NCI-H345 (cell line): ENCODE measurements at places on chromosomes 6 and 20.

DNA sequence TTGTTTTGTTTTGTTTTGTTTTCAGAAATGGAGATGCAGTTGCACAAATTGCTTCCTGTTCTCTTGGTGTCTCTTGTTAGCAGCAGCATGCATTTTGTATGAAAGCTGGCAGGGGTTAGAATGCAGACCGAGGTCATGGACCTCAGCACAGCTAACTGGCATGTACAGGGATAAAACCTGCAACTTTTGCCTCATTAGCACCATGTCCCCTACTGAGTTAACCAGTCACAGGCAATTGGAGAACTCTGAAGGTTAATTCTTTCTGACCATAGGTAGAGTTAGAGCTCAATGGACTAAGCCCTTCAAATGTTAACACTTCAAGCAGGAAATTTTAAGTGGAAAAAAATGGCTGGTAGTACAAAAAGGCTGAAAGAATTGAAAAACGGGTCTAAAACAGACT, 377.1 kb downstream of the ADGRB3 start:
- no peak for DNase-seq

- no peak for DNase-seq
Measured at GRCh38 chr20:22577515-22578220, 6.7 kb downstream of the FOXA2 start.

DNA sequence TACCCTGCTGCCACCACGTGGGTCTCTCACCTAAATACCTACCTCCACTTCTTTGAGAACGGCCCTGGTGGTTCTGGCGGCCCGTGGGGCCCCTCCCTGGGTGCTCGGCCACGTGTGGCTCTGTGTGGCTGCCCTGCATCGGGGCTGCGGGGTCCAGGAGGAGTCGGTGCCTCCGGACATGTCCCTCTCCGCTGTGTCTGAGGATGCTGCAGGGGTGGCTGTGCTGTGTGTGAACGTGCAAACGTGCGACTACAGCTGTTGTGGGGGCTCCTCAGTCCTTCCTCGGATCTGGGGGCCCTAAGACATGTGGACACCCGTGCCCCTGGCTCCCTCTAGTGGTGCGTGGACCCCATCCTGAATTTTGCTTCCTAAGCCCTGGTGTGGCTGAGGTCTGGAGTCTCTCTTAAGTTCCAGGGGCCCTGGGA, 691.8 kb downstream of the QKI start:
- no peak for DNase-seq

DNA sequence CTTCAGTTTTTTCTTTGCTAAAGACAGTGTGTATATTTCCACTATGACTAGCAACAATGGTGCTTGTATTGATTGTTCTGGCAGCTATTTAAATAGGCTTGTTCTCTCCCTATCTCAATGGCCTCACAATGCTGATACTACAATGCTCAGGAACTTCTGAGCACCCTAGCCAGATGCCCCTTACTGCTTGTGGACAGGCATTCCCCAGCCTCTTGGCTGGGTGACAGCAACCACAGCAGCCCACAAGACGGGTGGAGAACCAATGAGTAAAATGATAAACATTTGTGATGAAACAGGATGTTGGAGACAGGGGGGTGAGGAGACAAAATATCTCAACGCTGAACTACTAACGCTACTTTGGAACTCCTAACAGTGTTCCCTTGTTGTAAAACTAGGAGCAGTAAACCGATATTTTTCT, 42.3 kb downstream of the HIVEP2 start:
- peak; percentile 42 for DNase-seq

GRCh38 chr6:157811476-157812173, 11.4 kb upstream of the SNX9 start:
- no peak for DNase-seq

DNA sequence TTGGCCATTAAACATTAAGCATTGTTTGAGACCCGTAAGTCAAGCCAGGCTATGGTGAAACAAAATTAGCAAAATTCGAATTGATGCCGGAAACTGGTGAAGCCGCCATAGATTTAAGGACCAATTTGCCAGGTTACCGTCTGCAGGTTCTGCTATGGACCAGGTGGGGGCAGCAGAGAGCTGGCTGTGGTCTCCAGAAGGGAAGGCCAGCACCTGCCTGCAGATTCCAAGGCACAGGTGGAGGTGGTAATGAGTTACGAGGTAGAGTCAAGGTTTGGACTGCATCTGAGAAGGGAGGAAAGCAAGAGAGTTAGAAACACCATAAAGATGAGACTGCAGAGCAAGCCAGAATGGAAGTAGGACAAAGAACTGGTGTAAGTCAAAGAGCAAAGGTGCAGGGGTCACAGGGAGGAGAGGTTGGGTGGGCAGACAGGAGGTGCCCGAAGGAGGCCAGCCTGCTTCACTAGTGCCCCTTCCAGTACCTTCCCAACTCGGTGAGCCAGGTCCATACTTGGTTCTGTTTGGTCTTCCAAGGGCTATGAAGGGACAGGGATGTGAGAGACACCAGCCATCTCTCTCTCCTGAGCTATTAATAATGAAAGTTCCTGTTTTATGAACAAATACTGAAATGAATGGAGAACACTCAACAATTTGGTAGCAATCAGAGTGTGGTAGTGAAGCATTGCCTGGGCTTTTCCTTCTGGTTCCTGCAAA, 131.6 kb upstream of the ESR1 start:
- DNase-seq: no peak

DNA sequence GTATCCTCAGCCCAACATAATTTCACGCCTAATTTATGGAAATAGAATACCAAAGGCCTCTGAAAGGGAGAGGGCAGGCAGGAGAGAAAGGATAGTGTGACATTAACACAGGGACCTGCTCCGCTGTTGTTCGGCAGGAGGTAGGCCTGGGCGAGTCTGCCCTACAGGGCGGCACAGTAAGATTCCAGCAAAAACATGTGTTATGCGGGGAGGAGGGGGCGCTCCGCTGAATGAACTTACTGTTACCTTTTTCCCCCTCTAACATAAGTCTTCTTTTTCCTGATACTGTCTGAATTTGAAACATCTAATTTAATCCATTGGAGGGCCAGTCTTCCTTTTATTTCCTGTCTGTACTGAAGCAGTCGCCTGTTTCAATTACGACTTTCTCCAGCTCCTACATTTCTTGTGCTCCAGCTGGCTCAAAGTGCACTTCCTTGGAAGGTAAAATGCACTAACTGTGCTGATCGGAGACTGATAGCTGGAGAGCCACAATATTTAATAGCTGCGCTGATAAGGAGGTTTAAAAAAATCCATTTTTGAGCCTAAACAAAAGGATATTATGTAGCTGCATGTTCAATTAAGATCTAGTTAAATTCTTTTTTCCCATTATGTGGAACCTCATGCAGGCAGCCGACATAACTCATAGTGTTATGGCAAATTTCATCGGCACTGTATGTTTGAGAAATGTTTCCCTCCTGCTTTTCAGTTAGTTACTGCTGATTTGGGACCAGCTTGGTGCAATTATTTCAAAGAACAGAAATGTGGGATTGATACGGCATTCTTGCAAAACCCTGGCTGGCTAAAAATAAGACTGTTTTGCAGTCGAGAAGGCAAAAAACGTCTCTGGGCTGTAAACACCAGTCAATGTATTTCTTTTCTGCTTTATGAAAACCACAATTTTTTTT, 193.0 kb downstream of the FOXC1 start:
- no peak for DNase-seq

- no peak for DNase-seq
Measured at GRCh38 chr6:129605967-129606366, 104.0 kb downstream of the ARHGAP18 start.

DNA sequence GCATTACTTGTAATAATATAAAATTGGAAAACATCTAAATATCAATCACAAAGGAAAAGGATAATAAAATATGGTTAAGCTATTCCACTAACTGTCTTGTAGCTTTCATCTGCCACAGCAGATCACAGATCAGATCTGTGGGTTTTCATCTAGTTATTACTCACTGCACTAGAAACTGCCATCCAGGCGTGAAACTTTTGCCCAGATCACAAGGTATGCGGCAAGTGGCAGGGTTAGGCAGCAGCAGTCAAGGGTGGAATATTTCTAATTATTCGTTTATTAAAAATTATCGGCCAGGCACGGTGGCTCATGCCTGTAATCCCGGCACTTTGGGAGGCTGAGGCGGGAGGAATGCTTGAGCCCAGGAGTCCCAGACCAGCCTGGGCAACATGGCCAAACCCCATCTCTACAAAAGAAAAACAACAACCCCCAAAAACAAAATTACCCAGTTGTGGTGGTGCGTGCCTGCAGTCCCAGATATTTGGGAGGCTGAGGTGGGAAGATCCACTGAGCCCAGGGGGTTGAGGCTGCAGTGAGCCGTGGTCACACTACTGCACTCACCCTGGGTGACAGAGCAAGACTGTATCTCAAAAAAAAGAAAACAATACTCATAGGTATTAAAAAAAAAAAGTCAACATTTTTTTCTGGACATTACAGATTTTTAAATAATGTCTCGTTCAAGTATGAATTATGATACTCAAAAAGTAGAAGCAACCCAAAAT, 32.1 kb downstream of the BEND3 start:
- DNase-seq: no peak

DNA sequence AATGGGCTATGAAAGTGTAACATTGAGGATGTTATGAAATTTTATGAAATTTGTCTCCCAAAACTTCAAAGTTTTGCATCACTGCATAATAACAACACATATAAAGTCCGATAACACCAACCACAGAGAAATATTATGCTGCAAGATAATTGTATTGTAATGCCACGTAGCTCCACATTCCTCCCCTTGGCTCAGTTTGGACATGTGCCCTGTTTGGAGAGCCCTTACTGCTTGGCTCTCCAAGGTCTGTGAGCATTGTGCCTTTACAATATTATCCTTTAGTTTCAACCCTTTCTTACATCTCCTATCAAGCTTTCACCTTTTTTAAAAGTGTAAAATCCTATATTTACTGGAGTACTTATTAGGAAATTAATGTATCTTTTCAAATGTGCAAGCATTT, 10.8 kb downstream of the HBS1L start:
- DNase-seq: no peak

DNA sequence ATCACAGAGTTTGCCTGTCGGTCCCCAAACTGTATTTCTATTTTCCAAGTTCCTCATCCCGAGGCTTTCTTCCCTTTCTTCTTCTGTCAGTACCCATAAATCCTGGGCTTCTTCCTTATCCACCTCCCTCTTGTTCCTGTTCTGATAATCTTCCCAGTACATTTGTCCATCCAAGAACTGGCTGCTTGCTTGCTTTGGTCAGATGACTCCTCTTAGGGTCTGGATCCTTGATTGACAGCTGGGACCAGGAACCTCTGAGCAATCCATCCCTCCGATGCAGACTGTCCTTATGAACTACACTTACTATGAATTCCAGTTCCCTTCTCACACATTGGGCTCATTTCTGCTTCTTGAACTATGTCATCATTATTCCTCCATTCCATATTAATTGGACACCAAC, 275.3 kb upstream of the CITED2 start:
- no peak for DNase-seq

DNA sequence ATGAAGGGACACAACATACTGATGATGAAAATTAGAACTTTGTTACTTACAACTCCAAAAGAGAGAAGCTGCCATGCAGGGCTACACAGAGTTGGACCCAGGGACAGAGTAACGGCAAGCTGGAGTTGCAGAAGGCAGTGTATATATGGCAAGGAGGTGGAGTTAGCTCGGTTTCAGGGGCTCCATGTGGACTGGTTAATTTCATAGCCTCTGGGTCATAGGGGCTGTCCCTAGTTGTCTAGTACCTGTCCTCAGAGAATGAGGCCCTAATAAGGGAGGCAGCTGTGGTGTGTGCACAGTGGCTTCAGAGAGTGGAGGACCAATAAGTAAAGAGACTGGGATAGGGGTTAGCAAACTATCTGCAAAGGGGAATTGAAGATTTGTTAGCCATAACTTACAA, 7.9 kb upstream of the ZSCAN12 start:
- DNase-seq: no peak

- DNase-seq: no peak
Measured at GRCh38 chr20:15890407-15890982, 682.8 kb downstream of the KIF16B start.

DNA sequence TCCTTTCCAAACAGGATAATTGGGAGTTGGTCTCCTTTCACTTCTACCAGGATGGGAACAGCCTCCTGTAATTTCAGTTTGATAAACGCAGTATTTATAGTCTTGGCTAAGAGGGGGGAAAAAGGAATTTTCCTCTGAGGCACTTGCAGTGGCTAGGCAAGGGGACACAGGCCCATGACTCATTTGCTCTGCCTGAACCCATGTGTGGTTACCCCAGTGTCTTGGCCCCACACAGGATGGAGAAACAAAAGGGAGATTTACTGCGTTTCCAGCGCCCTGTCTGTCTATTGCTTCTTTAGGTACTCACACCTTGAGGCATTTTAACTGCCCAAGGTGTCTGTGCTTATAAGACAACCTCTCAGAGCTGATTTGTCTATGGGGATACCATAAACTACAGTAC, 74.8 kb upstream of the NEDD9 start:
- DNase-seq: no peak

- DNase-seq: no peak
Measured at GRCh38 chr6:79280756-79281155, 46.3 kb upstream of the HMGN3 start.

DNA sequence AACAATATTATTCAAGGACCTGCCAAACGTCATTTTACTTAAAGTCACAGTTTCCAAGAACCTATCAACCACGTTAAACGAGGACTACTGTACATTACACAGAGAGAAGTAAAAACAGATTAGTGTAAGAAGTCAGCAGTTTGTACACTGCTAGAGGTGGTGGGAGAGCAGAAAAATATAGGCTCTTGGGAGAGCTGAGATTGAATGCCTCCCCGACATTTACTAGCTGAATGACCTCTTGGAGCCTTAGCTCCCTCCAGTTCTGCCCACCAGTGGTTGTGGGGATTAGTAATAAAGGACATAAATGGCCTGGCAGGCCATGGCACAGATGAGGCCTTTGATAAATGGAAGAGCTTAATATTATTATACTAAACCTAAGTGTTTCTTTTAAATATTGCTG, 161.4 kb downstream of the UBE3D start:
- DNase-seq: no peak

DNA sequence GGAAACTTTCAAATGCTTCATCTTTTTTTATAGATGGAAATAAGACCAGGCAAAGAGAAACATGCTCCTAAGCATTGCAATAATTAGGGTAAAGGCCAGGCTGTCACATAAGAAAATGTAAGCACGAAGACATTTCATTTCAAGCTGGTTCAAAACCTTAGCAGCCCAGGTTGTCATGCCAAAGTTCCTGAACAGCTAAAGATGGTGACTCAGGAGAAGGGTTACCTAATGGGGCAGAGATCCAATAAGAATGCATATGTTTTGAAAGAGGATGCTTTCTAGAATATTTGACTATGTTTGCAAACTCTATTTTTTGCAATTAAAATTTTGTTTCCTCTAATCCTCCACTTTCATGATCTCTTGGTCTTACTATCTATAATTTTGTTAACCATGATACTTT, 65.6 kb upstream of the PHACTR2 start:
- DNase-seq: no peak

GRCh38 chr20:44034451-44034850, 119.8 kb downstream of the TOX2 start:
- DNase-seq: no peak

- DNase-seq: no peak
Measured at GRCh38 chr6:137491478-137491877, 2.7 kb downstream of the OLIG3 start.

- DNase-seq: peak; percentile 16
Measured at GRCh38 chr6:130872250-130873095, 45.3 kb downstream of the SMLR1 start.
